ENCODE measurements at places on chromosomes 2 and 18.
A peak's percentile ranks its signal among the peaks of the same experiment; 100 is the strongest.

DNA sequence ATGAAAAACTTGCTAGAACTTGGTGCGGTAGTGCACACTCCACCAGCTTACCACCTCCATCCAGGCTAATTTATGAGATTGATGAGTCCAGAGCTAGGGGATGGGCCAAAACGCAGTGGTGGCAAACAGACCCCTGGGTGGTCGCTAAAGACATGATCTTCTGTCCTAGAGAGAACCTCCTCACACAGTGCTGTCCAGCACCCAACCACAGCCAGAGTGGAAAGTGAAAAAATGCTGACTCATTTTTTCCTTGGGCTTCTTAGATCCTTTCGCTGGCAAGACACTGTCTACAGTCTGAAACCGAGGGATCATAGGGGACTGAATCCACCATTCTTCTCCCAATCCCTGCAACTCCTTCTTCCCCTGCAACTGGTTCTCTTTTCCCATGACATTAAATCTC is 4.1 kb downstream of the ANTXR1 start:
- DNase-seq, result no peak

DNA sequence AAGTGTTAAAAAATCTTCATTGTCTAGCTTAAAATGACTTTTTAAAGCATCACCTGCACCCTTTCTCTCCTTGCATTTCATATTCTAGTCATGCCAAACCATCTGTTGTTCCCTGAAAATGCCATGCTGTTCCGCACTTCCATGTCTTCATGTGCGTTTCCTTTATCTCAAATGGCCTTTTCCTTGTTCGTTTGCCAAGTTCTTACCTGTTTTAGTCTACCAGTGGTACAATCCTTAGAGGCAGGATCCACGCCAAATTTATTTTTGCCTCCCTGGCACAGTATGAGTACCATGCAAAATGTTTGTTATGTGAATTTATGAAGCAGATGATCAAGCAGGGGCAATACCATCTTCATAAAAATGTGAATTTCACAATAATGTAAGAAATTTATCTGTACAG is 37.0 kb downstream of the TMEFF2 start:
- DNase-seq, result no peak

DNA sequence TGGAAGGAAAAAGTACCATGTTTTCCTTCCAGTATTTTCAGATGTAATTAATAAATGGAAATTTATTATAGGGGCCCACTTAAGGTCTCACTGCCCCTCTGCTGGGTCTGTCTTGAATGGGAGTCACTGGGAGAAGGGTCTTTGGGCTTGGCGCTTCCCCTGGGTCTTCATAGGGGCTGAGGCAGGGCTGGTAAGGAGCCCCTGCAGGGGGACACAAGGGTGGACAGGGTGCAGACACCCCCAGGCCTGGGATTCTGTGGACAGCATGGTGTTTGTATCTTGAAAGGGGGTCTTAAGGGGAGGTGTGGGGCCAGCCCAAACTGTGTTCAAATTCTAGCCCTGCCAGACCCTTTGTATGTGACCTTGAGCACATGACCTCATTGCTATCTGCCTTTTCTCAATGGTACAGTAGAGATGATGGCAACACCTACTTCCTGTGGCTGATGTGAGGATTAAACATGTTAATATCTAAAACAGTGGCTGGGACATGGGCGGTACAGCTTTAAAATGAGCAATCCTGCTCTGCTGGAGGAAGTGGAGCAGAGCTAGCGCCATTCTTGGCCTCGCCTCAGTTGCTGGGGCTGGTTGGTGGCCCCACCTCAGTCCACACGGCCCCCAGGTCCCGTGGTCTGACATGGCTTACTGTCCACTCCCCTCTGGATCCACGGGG is 71.6 kb downstream of the GNAL start:
- DNase-seq, result no peak

DNA sequence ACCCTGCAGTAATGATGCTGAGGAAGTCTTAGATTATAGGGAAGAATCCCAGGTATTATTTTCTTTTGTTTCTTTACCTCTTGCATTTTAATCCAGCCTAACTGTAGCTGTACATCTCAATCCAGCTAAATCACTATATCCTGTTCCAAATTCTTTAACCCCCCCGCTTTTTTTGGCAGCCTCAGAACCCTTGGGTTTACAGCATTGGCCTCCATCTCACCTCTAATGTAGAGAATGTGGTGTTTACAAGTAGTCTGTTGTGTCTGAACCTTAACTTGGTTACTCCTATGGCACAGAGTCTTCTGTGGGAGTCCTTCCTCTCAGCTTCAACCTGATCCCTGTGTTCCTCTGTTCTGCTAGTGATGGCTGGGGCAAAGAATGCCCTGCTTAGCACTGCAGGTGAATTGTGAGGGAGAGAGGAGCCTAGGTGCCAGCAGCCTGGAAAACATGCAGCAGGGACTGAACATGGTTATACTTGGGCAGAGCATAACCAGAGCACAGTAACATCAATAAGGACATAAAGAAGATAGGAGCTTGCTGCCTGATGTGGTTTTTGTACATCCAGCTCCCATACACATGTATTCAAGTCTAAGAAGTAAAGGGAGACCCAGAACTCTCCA is 130.2 kb downstream of the FAM124B start:
- no peak for DNase-seq

DNA sequence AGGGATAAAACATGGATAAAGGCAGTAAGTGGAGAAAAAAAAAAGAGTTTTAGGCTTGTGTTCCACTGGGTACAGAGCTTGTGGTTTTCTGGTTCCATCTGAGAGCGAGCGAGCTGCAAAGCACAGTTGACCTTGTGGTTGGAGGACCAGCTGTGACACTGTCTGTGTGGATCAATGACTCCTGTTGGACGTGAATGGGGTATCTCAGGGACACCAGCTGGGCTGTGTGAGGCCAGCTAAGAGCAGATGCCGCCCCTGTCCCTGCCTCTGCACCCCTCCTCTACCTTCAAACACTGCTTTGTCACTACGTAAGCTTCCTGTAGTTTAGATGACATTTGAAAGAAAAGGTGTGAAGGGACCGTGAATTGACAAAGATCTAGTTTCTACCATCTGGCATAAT is 67.8 kb downstream of the QPCT start:
- no peak for DNase-seq

GRCh38 chr18:76497021-76497420 is 2.0 kb upstream of the ZNF516 start:
- no peak for DNase-seq

GRCh38 chr18:68152770-68153169 is 562.1 kb downstream of the TMX3 start:
- DNase-seq, result no peak

DNA sequence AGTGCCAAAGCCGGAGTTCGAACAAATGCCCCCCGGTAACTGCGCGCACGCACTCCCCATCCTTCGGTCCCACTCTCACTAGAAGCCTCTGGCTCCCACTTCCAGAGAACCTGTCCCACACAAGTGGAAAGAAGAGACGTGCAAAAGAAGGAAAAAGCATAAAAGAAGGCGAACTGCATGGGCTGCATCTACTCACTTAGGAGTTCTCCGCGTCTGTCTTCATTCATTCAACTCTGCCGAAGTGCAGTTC is 312 bp downstream of the NR4A2 start:
- no peak for DNase-seq

DNA sequence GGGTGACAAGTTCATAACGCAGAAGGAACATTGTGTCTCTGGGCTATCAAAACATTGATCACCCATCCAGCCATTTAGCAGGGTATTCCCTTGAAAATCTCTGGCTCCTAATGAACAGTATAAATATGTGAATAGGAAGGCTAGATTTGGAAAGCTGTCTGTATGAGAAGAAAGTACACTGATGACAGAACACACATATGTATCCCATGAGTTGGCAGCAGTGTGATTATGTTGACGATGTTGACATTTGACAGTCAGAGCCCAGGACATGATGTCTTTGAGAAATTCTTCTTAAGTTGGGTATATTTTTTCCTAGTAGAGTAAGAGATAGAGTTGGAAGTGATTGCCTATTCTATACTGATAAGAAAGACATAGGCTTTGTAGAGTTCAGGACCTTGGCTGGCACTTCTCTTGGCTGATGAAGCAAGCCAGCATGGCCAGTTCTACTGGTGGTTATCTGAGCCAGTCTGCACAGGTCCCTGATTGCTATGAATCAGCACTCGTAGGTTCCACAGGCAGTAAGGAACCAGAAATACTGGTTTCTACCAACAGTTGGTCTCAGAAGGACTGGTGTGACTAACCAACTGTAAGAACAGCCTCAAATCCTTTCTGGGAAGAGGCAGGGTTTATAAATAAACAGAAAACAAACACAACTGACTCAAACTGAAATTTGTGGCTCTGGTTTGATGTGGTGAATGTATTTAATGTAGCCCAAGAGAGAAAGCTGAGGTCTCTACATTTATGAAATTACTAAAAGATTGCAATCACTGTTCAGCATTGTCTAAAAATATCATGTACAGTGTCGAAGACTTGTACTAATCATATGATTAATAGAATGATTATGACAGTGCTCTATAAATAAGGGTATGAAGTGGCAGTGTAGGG is 43.9 kb upstream of the RAPH1 start:
- DNase-seq, result peak; percentile 51
